ENCODE measurements at places on chromosomes 11 and 22.

- no peak for DNase-seq
These were observed 4.1 kb downstream of the TRABD start for GRCh38 chr22:50189849-50190181.

GRCh38 chr22:50606946-50607658 lies 6.5 kb downstream of the MAPK8IP2 start:
- DNase-seq: no peak

GRCh38 chr11:110235966-110236365 lies 60.4 kb downstream of the RDX start:
- DNase-seq: no peak

- DNase-seq: no peak
These were observed 129.7 kb upstream of the LDLRAD3 start for GRCh38 chr11:35814081-35814695.

GRCh38 chr11:111911563-111912401 lies at the start of gene CRYAB:
CRYAB (minus strand) TSS chr11:111911770; CDS start chr11:111911724, 46 bp downstream.
- DNase-seq: no peak

DNA sequence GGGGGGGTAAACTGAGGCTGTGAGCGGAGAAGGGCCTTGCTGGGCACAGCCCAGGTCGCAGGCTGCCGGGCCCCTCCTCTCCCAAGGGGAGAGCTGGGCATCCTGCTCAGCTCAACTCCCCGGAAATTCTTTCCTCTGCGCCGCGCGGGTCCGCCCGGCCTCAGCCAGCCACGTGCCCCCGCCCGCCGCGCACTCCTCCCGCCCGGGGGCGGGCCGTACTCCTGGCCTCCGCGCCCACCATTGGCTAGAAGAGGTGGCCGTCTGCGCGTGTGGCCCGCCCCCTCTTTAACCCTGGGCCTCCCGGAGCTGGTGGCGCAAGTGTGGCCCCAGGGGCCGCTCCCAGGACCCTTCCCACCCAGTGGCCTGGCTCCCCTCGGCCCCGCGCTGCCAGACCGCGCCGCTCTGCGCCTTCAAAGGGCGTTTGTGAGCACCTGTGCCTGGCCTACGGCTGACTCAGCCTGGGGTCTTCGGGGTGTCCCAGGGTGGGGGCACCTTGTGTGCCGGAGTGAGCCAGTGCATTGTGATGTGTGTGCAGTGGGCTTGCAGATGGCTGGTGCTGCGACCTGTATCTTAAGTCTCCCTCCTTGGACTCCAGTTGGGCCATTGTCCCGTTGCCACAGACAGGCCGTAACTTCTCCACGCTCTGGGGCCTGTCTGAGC lies 2.0 kb downstream of the MRGPRF start:
- DNase-seq: no peak

GRCh38 chr22:38751422-38752346 lies 4.1 kb downstream of the SUN2 start:
- no peak for DNase-seq

- no peak for DNase-seq
These were observed at the start of gene NXPE2 for GRCh38 chr11:114678125-114679036. NXPE2 (plus strand) TSS chr11:114678527; CDS start chr11:114678576, 49 bp downstream.

DNA sequence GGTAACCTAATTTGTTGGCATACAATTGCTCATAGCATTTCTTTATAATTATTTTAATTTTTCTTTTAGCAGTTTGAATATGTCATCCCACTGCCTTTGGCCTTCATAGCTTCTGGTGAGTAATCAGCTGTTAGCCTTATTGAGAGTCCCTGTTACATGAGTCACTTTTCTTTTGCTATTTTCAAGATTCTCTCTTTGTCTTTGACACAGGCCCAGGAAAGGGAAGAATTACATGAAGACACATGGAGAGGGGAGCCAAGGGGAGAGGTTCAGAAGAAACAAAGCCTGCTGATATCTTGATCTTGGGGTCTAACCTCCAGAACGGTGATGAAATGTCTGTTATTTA lies 418.2 kb downstream of the METTL15 start:
- DNase-seq: no peak
